Left ventricle myocardium superior (tissue), 1 donor: ENCODE measurements at places on chromosomes 5 and 9. TPM values are rescaled to one million over a fixed set of nuclear protein-coding genes. Genes with fewer than 3 reads are reported as not detected.

DNA sequence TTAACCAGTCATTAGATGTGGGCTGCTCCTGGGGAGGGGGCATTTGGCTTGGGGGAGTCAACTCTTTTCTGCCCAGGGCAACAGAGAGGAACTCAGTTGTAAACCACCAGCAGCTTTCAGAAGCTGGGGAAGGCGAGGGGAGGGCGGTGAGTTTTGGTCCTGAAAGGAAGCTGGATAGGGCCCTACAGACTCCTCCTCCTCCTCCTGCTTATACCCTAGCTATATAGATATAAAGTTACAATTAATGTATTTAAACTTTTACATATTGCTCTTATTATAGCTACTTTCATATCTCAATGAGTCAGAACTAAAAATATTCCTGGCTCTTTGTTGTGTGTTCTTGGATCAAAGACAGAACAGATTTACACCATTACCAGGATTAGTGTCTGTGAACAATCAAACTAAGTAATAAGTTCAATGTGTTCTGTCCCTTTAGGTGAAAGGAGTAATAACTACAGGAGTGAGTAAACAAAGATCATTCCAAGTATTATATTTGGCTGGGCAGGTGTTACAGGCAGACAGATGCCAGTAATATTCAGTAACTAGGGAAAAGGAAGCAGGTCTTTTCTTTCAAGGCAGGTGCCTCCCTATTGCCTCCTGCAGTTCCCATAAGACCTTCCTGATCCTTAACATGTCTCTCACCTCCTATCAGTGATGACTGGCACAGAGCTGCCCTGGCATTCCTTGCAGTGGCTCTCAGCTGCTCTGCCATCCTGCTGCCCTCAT lies 20.5 kb upstream of the VPS13A start:
- peak; percentile 36 for DNase-seq

- DNase-seq = no peak
Measured at GRCh38 chr5:32021771-32022170, 152.3 kb downstream of the GOLPH3 start.

DNA sequence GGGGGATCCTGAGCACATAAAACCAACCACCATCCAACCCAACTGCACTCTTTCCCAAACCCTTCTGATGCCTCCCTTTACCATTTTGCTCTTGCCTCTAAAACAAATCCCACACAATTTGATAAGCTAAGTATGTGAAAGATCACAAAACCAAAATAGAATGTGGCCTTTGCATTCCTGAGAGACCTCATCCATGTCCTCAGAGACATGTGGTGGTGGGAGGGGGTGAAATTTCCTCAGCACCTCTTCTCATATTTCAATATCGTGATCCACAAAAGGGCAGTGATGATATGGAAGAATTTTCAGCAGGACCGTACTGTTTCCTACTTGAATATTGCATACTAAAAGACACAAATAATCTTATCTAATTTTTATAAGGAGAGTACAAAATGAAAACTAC lies 423.3 kb downstream of the TLE1 start:
- no peak for DNase-seq

NELFB gene
- 43.6 TPM for total RNA-seq

DNA sequence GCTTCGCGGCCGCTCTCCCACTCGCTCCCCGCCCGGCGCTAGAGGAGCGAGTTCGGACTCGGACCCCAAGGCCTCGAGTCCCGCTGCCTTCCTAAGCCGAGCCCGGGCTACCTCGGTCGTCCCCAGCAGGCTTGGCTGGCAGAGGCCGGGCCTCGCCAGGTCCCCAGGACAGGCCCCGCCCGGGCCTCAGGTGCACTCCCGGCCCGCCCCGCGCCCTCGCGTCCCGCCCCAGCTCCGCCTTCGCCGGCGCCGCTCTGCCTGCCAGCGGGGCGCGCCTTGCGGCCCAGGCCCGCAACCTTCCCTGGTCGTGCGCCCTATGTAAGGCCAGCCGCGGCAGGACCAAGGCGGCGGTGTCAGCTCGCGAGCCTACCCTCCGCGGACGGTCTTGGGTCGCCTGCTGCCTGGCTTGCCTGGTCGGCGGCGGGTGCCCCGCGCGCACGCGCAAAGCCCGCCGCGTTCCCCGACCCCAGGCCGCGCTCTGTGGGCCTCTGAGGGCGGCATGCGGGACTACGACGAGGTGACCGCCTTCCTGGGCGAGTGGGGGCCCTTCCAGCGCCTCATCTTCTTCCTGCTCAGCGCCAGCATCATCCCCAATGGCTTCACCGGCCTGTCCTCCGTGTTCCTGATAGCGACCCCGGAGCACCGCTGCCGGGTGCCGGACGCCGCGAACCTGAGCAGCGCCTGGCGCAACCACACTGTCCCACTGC lies at the start of gene SLC22A5:
Gene SLC22A5 (plus strand): TSS at position 237 of the 707 bp plus-strand sequence. CDS start 263 bp downstream, at position 500.
- DNase-seq = peak; percentile 87

FAM163B gene
- total RNA-seq = not detected

DNA sequence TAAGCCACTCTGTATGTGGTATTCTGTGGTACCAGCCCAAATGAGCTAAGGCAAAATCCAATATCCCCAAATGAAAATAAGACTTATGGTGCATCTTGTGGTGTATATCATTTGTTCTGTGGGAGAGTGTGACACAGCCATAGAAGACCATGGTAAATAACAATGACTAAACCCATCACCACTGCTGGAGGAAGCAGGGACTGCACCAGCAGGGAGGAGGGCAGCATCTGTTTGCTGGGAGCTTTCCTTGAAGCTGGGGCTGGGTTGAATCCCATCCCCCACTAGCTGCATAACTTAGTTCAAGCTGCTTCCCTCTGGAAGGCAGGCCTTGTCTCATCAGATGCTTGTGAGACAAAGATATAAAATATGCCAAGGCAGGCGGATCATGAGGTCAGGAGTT lies 14.2 kb downstream of the GADD45G start:
- no peak for DNase-seq

MRPL36 gene
- total RNA-seq = 66.7 TPM

TRAF1 gene
- total RNA-seq = 2.4 TPM

DNA sequence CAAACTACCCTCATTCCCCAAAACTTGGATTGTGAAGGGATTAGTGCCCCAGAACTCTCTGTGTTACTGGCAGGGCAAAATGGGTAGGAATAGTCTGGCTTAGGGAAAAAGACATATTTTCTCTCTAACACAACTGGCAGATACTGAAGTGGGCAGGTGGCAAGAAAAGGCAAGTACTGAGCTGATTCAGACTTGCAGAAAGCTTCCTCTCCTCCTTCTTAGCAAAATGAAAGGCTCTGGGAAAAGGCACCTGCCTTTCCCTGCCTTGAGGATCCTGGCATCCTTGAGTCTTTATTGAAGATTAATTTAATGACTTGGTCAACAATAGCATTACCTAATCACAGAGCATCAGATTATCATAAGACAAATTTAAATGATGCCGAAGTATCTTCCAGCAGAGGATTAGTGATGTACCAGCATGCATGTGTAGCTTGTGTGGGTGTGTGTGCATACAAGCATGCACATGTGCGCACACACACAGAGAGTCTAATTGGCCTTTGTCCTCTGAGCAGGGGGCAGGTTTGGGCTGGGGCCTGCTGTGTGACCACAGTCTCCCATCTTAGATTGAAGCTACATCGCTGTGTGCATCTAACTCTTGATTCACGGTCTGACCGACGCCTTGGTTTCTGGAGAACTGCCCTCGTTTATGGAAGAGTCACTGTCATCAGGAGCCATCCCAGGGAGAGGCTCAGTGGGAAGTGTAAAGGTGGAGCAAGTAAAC lies 294.8 kb downstream of the AOPEP start:
- no peak for DNase-seq

FAM120A gene
- 112 TPM for total RNA-seq

- DNase-seq = no peak
Measured at GRCh38 chr9:16864649-16865434, 5.6 kb downstream of the BNC2 start.

GRCh38 chr5:92758552-92758951 lies 822.5 kb downstream of the NR2F1-AS1 start:
- no peak for DNase-seq

CCDC187 gene
- total RNA-seq = not detected

GCNT1 gene
- total RNA-seq = 3.5 TPM

DNA sequence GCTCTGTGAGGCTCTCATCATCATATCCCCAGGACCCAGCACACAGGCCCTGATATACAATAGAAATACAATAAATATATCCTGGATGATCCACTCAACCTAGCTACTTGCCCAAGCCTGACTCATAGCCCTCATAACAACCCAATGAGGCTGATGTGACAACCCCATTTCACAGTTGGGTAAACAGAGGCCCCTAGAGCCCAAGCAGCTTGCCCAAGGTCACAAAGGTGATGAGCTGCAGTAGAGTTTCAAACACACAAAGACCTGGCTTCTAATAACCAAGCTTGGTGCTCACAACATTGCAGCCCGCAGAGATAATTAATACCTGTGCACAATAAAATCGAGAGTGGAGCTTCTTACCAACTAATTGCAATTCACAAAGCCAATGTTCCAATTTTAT lies 3.2 kb upstream of the AKNA start:
- DNase-seq = no peak

SLC6A7 gene
- not detected for total RNA-seq

GRCh38 chr5:66540078-66540477 lies 56.1 kb upstream of the MAST4 start:
- no peak for DNase-seq

FOXD4 gene
- total RNA-seq = 0.12 TPM

DNA sequence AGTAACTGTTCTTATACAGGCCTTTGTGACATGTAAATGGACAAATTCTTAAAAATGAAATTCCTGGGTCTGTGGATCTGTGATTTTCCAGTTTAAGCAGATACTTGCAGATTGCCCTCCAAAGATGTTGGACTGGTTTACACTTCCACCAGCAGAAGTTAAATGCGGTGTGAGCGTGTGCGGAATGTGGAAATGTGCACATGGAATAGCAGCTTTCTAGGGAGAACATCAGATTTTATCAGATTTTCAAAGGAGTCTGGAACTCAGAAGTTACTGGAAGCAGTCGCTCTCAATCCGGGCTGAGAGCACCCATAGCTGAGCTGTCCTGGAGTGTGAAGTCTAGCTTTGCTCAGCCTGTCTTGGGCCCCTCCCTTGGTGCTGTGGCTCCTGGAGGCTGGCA lies 97.4 kb downstream of the PPARGC1B start:
- DNase-seq = no peak
